NCI-H510A treated with DMSO at 0.1 percent for 48 hours (cell line): ENCODE measurements at places on chromosomes 5 and 9.
A peak's percentile ranks its signal among the peaks of the same experiment; 100 is the strongest.

DNA sequence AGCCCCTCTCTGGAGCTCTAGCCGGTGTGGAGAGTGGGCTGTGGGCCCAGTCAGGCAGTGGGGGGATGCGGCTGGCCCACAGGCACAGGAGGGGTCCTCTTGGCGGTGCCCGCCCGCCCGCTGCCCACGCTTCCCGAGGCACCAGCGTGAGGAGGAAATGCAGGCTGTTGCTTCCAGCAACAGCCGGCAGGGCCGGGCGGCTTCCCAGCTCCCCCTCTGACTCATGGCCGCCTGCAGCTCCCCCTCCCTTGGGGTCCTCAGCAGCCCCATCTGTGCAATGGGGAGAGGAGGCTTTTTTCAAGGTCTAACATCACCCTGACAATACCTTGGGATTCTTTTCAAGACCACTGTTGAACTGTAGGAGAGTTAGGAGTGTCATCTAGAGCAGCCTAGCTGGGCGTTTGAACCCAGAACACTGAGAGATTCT is 10.4 kb downstream of the CXXC5 start:
- no peak for DNase-seq

GRCh38 chr9:38066197-38066913 is 2.7 kb downstream of the SHB start:
- peak; percentile 17 for DNase-seq

DNA sequence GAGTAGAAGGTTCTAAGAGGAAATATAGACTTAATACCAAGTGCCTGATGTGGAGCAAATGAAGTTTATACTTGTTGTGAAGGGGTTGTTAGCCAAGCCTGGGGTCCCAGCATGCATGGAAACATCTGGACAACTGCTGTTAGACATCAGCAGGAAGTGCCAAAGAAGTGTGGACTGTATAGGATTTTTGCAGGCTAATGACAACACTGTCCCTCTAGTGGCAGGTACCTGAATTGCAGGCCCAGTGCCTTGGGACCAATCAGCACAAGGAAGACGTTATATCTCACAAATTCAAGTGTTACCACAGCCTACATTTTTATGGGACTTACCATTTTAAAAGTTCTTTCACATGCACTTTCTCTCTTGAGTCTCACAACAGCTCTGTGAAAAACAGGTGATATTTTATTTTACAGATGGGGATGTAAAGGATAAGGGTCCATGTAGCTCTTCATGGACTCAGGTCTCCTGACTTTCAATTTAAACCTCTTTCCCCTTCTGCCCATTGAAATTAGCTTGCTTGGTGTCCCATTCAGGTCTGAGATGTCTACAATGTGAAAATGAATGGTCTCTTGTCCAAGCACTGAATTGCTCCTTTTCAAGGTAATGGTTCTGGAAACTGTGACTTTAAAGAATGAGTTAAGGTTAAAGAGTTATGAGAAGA is 89.0 kb upstream of the MAP1B start:
- no peak for DNase-seq

DNA sequence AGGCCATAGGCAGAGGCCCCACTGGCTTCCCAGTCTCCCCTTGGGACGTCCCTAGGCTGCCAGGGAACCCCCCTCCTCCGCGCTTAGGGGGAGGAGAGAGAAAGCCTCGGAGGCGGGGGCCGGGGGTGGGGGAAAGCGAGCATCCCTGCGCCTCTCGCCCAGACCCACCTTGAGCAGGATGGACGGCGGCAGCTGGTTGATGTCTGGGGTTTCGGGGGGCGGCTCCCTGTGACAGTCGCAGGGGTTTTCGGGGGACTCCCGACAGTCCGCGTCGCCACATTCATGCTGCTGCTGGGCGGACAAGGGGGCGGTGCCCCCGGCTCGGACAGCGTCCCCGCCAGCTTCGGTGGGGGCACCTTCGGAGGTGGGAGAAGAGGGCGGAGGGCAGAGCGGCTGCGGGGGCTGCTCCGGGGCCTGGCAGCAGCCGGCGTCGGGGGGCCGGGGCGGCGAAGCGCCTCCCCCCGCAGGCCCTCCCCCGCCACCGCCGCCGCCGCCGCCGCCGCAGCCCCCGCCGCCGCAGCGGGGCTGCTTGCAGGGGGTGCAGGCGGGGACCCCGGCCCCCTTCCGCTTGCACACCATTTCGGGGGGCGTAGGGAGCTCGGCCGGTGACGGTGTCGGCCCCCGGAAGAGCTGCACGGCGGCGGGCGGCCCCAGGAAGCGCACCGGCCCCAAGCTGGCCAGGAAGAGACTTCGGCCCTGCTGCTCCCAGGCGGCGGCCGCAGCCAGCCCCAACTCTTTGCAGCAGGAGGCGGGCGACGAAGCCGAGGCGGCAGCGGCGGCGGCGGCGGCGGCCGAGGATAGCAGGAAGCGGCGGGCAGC is 1.2 kb downstream of the FBXL17 start:
- no peak for DNase-seq

GRCh38 chr9:33662871-33663270 is 132.5 kb upstream of the PRSS3 start:
- DNase-seq = no peak

GRCh38 chr9:30534896-30535295 is 1849.5 kb upstream of the ACO1 start:
- no peak for DNase-seq
